ENCODE measurements at places on chromosomes 3 and 15.

- no peak for DNase-seq
Observed at GRCh38 chr3:48951764-48952163, 33.1 kb downstream of the ARIH2 start.

GRCh38 chr3:117587416-117587815 is 877.8 kb downstream of the TUSC7 start:
- no peak for DNase-seq

DNA sequence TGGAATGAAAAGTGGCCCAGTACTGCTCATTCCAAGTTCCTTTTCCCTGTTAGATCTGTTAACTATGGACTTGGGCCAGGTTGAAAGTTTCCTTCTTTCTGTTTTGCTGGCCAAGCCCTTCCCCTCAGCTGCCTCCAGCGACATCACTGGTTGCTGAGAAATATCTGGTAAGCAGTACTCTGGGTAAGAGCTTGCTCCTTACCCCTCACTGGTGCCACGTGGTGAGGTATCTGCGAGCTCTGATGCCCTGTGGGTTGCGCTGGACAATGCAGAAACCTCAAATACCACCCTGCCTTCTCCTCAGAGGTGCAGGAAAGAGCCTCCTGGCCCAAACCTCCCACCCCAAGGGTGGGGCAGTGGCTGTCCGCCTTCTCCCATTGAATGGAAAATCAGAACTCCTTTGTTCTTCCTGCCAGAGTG is 42.9 kb upstream of the APH1B start:
- DNase-seq = no peak

DNA sequence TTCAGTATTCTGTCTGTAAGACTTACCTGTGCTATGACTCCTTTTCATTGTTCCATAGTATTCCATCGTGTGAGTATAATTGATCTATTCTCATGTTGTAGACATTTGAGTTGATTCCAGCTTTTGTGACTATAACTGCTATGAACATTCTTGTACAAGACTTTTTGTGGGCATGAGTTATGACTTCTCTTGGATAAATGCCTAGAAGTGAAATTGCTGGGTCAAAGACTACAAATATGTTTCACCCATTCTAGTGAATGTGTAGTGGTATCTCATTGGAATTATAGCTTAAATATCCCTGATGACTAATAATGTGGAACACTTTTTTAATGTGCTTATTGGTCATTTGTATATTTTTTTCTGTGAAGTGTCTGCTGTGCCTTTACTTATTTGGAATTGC is 27.6 kb upstream of the NPHP3 start:
- no peak for DNase-seq

DNA sequence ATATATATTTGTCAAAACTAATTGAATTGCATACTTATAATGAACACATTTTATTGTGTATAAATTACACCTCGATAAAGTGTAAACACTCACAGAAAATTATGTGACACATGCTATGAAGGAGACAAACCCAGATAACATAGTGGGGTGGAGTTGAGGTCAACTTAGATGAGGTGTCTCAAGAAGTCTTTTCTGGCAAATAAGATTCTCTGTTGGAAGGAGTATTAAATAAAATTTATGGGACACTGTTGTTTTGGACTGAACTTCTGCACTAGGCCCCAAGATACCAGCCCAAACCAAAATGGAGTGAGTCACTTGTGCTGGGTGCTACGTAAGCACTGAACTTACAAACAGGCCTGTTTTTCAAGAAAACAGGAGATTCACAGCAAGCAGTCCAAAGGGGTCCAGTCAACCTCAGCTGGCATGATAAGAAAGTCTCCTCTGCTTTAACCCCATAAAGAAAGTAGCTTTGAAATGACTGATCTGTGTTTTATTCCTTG is 18.7 kb downstream of the ACTC1 start:
- DNase-seq = no peak

GRCh38 chr3:24088782-24089181 is 143.7 kb downstream of the NR1D2 start:
- DNase-seq = no peak

DNA sequence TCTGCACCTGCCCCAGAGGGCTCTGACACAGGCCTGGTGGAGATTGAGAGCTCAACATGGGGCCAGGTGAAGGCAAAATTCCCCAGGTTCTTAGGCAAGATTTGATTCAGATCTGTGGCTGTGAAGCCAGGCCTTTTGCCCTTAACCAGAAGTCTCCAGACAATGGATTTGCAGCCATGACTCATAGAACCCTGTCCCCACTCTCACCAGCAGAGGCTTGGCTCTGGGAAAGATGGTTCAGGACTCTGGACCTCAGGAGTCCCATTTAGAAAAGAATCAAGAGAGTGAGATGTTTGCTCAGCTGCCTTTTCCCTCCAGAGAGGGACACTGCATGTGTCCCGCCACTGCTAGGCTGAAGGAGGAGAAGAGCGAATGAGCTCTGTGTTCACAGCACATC is 361.4 kb upstream of the ICE2 start:
- DNase-seq = peak; percentile 17

Measured in CD4-positive, alpha-beta T cell treated with Interleukin-10 for 1 hour (primary cell).